ENCODE measurements at places on chromosomes 12 and 14.

GRCh38 chr14:85565862-85566296, 35.9 kb downstream of the FLRT2 start:
- no peak for DNase-seq

DNA sequence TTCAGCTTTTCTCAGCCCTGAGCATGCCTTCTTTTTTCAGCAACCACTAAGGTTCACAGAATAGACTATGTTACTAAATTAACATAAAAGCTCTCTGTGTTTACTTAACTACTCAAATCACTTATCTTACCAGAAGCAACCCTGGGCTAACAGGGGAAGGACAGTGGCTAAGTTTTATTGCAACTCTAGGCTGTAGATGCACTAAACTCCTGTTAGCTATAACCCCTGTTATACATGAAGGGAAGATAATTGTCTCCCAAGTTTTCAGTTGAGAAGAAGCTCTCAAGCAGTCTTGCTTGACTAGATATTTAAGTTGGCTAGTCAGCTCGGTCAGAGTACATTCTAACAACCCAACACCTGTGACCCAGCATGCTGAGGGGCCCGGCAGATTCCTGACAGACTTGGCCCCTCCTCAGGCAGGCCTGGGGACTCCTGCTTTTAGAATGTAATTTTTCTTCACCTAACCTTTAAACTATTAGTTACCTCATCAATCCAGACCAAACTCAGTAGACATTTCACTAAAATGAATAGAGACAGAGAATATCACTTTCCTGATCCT, 464.5 kb downstream of the EGLN3 start:
- DNase-seq, result no peak

DNA sequence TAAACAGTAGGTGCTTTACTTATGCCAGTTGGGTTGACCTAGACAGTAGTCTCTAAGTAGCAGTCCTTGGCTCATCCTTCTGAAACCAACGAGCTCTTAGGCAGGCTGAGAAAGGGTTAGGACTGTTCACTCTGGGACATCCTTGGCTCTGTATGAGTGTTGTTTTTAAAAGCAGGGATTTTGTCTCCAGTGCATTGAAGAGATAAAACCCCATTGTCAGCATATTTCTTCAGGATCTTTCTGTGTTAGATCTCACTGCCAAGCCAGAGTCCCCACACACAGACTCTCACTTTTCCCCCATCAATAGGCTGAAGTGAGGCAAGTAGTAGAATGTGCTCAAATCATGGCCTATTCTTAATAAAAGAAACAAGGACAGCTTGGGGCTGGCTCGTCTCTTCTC, 123.4 kb upstream of the HIF1A start:
- DNase-seq, result no peak

GRCh38 chr14:77603654-77604255, 12.7 kb downstream of the SPTLC2 start:
- DNase-seq, result no peak

GRCh38 chr14:36509069-36509917, 10.7 kb downstream of the NKX2-1 start:
- no peak for DNase-seq

All from AG09309 (cell line).